Stimulated activated CD4-positive, alpha-beta T cell treated with anti-CD3 and anti-CD28 coated beads, Interleukin-1b, Interleukin-23, amount 100 ng/mL, for 1 hour (primary cell): ENCODE measurements at places on chromosomes 2 and 18.

DNA sequence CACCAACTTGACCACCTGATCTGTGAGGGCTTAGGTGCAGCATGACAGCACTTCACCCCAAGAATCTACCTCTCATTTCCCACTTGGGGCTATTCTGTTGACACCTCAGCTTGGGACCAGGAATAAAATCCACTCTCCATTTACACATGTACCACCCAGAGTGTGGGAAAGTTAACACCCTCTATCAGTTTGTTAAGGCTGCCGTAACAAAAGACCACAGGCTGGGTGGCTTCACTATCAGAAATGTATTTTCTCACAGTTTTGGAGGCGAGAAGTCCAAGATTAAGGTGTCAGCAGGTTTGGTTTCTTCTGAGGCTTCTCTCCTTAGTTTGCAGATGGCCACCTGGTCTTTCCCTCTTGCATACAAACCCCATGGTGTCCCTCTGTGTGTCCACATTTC, 277.7 kb upstream of the ERBB4 start:
- DNase-seq, result no peak

DNA sequence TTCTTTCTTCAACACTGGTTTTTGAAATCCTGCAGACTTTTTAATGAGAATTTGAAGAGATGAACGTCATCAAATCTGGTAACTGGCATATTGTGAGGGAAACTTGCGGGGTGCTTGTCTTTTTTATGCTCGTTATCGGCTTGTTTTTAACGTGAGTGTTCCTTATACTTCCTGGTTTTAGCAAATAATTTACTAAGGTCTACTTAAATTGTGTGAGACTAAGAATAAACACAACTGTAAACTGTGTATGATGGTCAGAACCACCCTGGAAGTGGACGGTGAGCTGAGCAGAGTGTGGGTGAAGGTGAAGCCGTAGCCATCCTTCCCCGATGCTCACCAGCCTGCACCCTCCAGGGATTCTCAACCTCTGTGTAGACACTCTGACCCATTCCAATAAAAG, 82.3 kb upstream of the CDC42EP3 start:
- no peak for DNase-seq

- DNase-seq, result no peak
Measured at GRCh38 chr2:43198263-43198662, 28.1 kb downstream of the ZFP36L2 start.

DNA sequence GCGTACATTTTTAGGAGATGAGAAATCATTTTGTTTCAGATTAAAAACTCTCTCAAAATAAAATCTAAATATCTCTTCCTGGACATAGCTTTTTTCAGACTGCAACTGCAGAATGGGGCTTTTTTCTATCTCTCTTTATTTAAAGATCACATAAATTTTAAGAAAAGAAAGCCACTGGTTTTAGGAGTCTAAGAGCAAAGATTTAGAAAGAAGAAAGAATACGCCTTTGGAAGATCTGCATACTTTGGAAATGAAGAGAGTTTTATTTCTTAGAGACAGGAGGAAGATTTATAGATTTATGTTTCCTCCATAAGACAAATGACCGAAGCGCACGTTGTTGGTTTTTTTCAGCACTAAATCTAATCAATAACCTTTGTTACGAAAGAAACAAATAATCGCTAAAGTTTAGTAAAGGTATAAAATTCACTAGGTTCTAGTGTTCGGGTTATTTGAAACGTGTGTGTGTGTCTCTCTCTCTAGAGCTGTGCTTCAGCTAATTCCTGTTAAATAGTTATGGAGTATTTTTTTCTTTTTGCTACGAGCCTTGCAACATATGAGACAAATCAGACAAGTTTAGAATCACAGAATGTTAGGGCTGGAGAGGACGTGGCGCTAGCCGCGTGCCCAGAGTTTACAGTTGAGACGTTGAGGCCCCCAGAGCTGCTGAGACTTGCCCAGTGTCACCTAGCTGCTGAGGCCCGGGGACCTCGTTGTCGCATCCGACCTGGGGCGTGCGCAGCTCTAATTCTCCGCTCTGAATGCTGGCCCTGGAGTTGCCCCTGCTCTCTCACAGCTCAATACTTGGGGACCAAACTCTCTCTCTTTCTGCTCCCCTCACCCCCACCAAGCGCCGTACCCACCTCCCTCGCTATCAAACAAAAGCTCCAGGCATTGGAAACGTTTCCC, 69.9 kb downstream of the CTAGE1 start:
- DNase-seq, result no peak

- DNase-seq, result no peak
Measured at GRCh38 chr2:164028814-164029534, 293.2 kb upstream of the FIGN start.

GRCh38 chr2:44480068-44480467, 118.3 kb downstream of the CAMKMT start:
- no peak for DNase-seq
